ENCODE measurements at places on chromosomes 11 and 22.

GRCh38 chr11:64086258-64087123, 50.8 kb downstream of the FLRT1 start:
- DNase-seq: no peak

DNA sequence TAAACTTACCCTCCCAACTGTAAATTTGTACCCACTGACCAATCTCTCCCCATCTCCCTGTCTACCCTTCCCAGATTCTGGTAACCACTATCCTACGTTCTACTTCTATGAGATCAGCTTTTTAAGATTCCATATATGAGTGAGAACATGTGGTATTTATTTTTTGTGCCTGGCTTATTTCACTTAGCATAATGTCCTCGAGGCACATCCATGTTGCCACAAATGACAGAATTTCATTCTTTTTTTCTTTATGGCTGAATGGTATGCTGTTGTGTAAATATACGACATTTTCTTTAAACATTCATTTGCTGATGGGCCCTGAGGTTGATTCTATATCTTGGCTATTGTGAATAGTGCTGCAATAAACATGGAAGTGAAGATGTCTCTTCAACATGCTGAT, 74.7 kb upstream of the RRM1 start:
- DNase-seq: no peak

GRCh38 chr22:32752326-32752725, 49.2 kb upstream of the TIMP3 start:
- DNase-seq: no peak

GRCh38 chr11:110034806-110035205, 58.4 kb upstream of the ZC3H12C start:
- no peak for DNase-seq

DNA sequence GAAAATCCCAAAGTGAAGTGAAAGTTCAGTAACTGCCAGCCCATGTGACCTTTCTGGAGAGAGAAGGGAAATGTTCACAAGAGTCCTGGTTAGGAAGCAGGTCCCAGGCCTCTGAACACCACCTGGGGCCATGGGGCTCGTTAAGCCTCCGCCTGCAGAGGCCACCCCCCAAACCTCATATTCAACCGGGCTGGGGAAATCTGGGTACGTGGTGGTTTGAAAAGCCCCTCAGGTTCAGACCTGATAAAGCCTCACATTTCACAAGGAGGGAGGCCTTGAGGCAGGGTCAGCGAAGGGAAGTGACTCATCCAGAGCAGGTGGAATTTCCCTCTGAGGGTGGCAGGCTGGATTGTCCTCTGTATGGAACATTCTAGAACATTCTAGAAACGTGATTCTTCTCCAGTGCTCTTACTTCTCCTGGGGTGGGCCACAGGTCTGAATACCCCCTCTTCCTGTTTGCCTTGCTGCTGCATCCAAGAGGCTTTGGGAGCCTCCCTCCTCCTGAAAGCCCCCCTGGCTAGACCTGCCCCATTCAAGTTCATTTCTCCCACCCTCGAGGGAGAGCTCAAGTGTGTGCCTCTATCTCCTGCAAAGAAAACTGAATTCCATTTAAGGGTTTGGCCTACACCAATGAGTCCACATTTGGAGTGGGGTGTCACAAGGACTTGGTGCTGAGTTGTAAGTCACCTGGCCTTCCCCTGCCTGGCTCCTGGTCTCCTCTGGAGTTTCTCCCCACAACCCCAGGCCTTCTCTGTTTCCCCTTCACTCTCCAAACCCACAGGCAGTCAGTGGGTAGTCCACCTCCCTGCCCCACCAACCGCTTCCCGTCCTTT, 6.3 kb downstream of the FXYD2 start:
- DNase-seq: peak; percentile 73

DNA sequence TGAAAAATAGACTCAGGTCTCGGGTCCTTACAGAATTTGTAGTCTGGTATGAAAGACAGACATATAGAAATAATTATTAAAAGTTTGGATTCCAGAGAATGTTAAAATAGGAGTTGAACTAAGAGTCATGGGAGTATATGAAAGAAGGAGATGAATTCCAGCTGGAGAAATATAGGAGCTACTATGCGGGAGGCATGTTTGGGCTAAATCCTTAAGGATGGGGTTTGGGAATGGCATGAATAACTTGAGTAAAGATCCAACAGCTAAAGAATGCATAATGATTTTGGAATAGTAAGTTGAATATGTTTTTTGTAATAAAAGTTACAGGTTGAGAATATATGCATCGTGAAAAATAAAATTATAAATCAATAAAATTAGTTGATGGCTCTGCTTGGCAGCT, 129.4 kb upstream of the SLC5A12 start:
- DNase-seq: no peak

DNA sequence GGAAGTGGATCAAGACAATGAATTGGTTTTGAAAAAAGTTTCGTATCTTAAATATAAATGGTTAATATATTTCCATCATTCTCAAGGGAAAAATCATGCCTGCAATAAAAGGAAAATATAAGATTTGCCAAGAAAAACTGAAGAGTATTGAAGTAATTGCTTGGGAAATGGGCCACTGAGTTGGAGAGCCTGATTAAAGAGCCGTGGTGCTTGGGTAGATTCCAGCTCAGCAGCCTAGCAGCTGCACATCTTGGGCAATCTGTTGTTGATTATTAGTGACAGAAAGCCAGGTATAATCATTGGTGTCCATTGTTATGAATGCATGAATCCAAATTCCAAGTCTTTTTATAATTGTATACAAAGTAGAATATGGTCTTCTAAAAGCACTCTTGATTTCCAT, 800.9 kb upstream of the CHORDC1 start:
- no peak for DNase-seq

DNA sequence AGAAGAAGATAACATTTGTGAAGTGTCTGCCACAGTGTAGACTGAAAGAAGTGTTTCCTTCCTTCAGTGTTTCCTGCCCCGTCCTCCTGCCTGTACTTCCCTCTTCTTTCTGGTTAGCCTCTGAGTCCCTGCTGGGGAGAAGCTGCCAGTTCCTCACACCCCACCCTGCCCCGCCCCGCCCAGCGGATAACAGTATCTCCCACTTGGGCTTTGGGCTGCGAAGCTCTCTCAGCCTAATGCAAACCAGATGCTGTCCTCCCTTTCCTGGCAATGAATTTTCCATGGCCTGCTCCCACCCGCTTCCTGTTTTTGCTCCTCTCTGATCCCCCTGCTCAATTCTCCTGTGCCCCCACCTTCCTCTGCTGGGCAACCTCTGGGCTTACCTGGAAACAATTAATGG, 5.2 kb upstream of the RAB3IL1 start:
- peak; percentile 56 for DNase-seq

- DNase-seq: no peak
Observed at GRCh38 chr11:124841201-124841600, 24.0 kb upstream of the ROBO3 start.

GRCh38 chr22:31326877-31327276, 19.3 kb downstream of the PATZ1 start:
- DNase-seq: no peak

DNA sequence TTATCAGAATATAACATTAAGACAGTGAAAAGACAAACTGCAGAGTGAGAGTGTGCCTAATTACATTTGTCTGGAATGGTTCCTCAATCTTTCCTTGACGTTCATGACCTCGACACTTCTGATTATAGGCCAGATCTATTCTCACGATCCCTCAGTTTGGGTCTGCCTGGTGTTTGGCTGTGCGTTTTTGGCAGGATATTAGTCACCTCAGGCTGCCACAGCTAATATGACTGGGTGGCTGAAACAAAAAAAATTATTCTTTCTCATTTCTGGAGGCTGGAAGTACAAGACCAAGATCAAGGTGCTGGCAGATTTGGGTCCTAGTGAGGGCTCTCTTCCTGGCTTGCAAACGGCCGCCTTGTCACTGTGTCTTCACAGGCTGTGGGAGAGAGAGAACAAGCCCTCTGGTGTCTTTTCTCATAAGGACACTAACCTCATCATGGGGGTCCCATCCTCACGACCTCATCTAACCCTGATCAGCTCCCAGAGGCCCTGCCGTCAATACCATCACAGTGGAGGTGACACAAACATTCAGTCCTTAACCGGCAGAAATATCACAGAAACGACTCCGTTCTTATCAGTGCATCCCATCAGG, 23.2 kb downstream of the IFITM10 start:
- DNase-seq: no peak

GRCh38 chr11:34457607-34458006, 18.9 kb downstream of the CAT start:
- DNase-seq: no peak

DNA sequence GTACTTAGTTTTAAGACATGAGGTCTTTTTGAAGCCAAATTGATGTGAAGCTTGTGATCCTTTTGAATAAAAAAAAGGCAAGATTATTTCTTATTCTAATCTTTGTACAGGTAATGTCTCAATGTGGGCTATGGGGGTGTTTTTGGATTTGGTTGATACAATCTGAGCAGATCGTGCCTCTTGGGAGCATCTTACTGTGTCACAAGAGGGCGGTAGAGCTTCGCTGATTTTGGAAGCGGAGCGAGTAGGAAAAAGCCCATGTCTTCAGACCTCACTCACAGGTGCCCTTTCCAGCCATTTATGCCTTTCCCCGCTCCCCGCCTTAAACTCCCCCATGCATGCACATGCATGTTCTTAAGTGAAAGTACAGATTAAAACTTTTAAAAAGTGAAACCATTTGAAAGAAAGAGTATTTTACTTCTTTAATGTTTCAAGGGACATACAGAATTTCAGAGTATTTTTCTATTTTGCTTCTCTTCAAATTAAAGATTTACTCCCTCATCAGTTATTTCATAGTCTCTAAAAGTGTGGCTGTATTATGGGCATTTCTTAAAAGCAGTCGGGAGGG, 18.8 kb downstream of the DDX25 start:
- DNase-seq: peak; percentile 70

- no peak for DNase-seq
Observed at GRCh38 chr11:106086850-106087249, 9.4 kb downstream of the AASDHPPT start.

DNA sequence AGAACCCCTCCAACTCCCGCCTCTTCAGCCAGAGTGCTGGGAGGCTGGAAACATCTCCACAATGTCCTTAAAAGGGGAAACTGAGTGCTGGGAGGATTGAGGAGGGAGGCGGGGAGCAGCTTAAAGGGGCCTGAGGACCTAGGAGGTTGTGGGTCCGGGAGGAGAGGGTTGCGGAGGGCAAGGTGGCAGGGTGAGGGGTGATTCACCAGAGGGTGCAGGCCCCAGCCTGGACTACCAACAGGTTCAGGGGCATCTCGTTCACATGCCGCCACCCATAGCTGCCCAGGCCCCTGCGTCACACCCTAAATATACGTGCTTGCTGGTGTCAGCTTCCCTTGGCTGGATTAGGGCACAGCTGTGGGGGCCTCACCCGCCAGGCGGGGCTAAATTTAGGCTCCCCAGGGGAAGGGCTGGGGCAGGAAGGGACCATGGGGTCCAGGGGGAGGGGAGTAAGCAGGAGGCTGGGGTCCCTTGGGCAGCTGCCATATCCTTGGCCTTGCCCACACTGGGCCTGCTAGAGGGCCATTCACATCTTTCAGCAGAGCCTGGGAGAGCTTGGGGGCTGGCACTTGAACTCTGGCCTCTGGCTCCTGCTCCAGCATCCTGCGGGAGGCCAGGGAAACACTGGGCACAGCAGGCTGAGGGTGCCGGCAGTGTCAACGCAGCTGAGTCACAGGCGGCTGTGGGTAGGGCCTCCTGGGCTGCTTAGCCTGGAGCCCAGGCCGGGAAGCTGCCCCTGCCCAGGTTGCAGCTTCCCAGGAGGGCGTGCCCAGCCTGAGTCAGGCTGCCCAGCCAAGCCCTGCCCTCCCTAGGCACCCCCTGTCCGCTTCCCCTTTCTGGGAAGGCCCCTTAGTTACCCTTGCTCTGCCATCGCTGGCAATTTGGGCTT, 1.3 kb downstream of the EHBP1L1 start:
- DNase-seq: peak; percentile 79

DNA sequence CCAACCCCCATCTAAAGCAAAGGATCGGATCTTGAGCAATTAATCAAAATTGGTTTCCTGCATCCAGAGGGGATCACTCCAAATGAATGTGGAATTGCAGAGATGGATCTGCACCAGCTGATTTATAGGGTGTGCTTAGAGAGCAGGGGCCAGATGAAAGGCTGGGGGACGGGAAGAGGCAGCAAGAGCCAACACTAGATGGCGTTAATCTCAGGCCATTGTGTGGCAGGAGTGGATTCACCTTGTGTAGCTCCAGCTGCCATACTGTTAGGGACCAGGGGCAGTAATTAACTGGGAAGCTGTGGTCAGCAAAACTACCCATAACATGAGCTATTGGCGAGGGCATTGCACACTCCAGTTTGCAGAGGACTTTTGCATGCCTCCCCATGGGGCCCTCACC, 35.6 kb downstream of the SERPINH1 start:
- no peak for DNase-seq

DNA sequence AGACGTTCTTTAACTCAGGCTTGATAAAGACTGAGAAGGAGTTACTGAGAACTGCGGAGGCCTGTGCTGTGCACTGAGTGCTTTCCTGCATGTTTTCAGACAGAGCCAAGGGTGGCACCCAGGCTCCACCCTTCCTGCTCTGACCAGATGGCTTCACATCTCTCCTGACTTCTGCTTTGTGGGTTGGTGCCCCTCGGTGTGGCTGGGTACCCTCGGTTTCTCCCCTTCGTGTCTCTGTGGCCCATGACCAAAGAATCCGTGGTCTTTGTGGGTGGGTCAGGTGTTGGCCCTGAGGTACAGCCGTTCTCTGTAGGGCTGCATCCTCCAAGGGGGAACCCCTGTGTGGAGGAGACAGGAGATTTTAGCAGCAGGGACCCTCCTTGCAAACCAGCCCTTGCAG, 34.3 kb downstream of the GRIK4 start:
- no peak for DNase-seq

DNA sequence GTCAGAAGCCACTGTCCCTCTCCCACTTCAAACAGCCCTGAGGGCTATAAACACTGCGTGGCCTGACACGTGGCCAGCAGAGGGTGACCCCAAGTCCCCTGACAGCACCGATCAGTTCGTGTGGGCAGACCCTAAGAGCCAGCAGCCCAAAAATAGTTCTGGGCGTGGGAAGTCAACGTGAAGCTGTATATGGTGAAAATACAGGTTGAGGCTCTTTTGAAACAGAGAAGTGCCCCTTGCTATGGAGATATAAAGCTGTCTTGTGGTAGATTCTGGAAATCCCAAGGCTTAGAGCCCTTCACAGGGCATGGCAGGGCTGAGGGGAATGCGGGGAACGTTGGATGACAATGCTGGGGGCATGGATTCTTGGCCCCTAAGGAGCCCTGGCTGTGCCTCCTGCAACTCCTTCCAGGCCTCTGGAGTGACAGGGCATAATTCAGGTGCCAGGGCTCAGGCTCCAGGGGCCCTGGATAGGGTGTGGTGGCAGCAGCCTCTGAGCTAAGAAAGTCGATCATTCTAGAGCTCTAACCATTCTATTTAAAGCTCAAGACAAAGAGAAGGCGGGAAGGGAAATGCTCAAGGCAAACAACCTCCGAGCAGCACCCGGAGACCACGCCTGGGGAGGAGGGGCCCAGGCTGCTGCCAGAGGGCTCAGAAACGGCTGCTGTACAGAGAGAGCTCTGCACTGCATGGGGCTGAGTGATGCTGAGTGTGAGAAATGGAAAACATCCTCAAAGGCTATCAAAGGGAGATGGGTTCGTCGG, 60.4 kb upstream of the CD5 start:
- DNase-seq: peak; percentile 58

- peak; percentile 82 for DNase-seq
Observed at GRCh38 chr11:116276051-116277044, 496.4 kb downstream of the BUD13 start.

GRCh38 chr22:29374401-29374800, 14.0 kb downstream of the AP1B1 start:
- DNase-seq: no peak

Data from adrenal gland (tissue), 19 donors.